Liver (tissue), 10 donors: ENCODE measurements at places on chromosomes 3 and 15. TPM values are rescaled to one million over a fixed set of nuclear protein-coding genes. Genes with fewer than 3 reads are reported as not detected.

- DNase-seq = no peak
Measured at GRCh38 chr15:41894791-41895463, 1.1 kb upstream of the SPTBN5 start.

- no peak for DNase-seq
Measured at GRCh38 chr3:171981271-171981605, 58.1 kb upstream of the FNDC3B start.

GRCh38 chr3:32195995-32196540 lies 42.4 kb upstream of the CMTM8 start:
- no peak for DNase-seq

GRCh38 chr3:131619821-131620220 lies 117.0 kb upstream of the MRPL3 start:
- DNase-seq = no peak

GRCh38 chr15:98063871-98064270 lies 103.4 kb downstream of the ARRDC4 start:
- no peak for DNase-seq

- no peak for DNase-seq
Measured at GRCh38 chr3:175672119-175672689, 813.1 kb downstream of the NAALADL2 start.

- DNase-seq = no peak
Measured at GRCh38 chr15:22240403-22240802, 160.1 kb downstream of the OR4M2 start.

GRCh38 chr15:60839510-60840211 lies 360.7 kb upstream of the ICE2 start:
- DNase-seq = no peak

The CMC1 gene
- 4.2 TPM for total RNA-seq
